ENCODE measurements at places on chromosomes 13 and 19. TPM values are rescaled to one million over a fixed set of nuclear protein-coding genes. Genes with fewer than 3 reads are reported as not detected.

Gene NOSIP
- 57.7 TPM for polyA plus RNA-seq

Gene ATG4D
- polyA plus RNA-seq = 48.0 TPM

Gene MEF2B
- 0.23 TPM for polyA plus RNA-seq

Gene RNF113B
- polyA plus RNA-seq = not detected

Gene FARSA
- 38.7 TPM for polyA plus RNA-seq

Gene TBC1D4
- 28.3 TPM for polyA plus RNA-seq

Gene SOX21
- polyA plus RNA-seq = not detected

Gene MYO1F
- polyA plus RNA-seq = 9.3 TPM

Gene ZNF229
- 3.3 TPM for polyA plus RNA-seq

Gene COX6B1
- polyA plus RNA-seq = 3,084 TPM

Gene TMPRSS9
- not detected for polyA plus RNA-seq

All from right cardiac atrium (tissue), 5 donors.